Stimulated activated CD4-positive, alpha-beta T cell treated with anti-CD3 and anti-CD28 coated beads, Interleukin-4, amount 100 ng/mL, for 1 hour (primary cell): ENCODE measurements at places on chromosomes 13 and 19.

DNA sequence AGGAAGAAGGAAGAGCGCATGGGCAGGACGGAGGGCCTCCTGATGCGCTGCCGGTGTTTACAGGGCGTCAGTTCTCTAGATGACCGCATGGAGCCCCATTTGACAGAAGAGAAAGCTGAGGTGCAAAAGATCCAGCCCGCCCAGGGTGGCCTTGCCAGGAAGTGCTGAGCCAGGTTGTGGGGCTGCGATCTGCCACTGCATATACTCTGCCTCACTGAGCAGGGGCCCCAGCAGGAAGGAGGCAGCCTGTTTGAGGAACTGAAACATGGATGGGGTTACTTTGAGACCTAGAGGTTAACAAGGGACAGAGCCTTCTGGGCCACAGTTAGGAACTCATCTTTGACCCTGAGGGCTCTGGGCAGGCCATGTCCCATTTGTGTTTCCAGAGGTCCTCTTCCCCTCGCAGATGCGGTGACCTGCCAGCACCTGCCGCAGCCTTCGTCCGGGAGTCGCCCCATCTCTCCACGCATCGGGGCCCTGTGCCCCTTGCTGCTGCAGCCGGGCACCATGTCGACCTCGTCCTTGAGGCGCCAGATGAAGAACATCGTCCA, 3.2 kb downstream of the EPN1 start:
- DNase-seq = no peak

- DNase-seq = no peak
These were observed 3.0 kb downstream of the ANGPTL4 start for GRCh38 chr19:8366961-8367326.

GRCh38 chr13:67493835-67494234, 263.7 kb upstream of the PCDH9 start:
- no peak for DNase-seq

DNA sequence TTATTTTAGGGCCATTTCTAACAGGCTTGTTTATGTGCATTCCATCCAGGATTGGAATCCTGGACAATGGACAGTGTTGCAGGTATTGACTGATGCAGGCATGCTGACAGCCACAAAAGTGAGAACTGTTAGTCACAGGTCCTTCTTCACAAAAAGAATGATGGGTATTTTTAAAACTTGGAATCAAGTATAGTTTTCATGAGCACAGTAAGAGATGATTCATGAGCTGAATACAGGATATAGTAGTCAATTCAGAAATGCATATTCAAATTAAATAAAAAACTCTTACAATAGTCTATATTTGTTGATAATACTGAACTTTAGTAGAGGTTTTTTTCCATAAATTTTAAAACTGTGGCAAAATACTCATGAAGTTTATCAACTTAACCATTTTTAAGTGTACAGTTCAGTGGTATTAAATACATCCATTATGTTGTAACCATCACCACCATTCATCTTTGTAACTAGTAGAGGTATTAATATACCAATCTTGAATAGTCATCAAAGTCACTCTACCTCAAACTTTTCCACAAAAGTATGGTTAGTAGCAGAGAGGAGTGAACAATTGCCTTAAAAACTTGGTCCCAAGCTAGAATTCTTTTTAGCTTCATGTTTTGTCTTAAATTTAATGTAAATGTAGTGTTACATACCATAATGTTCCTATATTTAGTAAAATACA, 79.5 kb downstream of the KCNRG start:
- DNase-seq = no peak

GRCh38 chr19:55546822-55547614, 1.7 kb upstream of the SBK3 start:
- DNase-seq = no peak

DNA sequence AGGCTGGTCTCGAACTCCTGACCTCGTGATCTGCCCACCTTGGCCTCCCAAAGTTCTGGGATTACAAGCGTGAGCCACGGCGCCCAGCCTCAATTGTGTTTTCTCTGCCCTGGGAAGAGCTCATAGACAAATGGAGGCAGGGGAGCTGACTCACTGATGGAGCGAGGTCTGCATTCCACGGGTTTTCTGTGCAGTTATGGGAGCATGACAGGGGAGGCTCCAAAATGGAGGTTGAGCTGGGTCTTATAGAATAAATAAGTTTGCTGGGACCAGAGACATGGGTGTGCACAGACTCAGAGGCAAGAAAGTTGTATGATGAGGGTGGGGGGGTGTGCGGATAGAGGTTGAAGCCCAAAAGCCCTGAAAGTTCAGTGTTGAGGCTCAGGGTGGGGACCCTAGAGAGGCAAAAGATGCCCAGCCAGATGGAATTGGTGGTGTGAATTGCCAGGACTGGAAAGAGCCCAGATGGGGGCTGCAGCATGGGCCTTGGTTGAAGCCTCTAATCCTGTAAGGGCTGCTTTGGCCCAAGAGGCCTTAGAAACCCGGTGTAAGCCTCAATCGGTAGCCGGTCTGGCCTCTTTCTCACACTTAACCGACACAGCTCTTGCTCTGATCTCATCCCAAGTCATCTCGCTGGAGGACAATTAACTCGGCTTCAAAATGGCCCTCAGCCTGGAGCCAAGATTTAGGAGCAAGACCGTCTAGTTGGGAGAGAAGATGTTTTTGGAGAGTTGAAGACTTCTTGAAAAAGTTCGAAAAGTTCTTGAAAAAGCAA, 1.9 kb downstream of the TPM4 start:
- DNase-seq = no peak

- DNase-seq = no peak
These were observed 84.8 kb downstream of the DCT start for GRCh38 chr13:94394723-94395122.

- peak; percentile 49 for DNase-seq
These were observed 73.2 kb upstream of the MEDAG start for GRCh38 chr13:30832845-30833332.

- no peak for DNase-seq
These were observed 2.1 kb downstream of the KCNN4 start for GRCh38 chr19:43778651-43779050.

GRCh38 chr13:44052780-44053184, 173.1 kb downstream of the LACC1 start:
- no peak for DNase-seq

DNA sequence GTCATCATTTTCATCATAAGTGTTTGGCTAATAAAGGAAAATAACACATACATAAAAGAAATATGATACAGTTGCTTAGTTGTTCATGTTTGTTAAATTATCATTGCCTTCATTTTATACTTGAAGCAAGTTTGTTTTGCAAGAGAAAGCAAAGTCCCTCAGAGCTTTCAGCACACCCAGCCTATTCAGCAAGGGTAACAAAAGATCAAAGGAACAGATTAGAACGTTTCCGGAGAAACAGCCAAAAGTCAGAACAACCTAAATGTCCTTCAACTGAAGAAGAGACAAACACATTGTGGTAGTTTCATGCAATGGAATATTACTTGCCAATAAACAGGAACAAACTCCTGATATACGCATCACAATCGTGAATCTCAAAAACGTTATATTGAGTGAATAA, 380.7 kb downstream of the MZT1 start:
- no peak for DNase-seq

DNA sequence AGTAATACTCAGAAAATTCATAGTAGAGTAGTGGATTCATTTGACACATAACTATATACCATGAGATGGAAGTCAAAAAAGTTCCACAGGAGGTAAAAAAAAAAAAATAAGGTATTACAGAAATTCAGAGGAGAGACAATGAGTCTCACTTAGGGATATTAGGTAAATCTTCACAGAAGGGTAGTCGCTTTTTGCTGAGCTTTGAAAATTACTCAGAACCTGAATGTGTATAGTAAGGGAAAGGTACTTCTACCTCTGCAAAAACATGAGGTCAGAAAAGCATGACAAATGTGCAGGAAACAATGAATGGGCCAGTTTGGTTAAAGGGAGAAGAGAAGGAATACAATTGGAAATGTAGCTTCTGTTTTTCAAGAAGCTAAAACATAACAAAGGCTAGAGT, 250.6 kb downstream of the ITGBL1 start:
- DNase-seq = no peak

DNA sequence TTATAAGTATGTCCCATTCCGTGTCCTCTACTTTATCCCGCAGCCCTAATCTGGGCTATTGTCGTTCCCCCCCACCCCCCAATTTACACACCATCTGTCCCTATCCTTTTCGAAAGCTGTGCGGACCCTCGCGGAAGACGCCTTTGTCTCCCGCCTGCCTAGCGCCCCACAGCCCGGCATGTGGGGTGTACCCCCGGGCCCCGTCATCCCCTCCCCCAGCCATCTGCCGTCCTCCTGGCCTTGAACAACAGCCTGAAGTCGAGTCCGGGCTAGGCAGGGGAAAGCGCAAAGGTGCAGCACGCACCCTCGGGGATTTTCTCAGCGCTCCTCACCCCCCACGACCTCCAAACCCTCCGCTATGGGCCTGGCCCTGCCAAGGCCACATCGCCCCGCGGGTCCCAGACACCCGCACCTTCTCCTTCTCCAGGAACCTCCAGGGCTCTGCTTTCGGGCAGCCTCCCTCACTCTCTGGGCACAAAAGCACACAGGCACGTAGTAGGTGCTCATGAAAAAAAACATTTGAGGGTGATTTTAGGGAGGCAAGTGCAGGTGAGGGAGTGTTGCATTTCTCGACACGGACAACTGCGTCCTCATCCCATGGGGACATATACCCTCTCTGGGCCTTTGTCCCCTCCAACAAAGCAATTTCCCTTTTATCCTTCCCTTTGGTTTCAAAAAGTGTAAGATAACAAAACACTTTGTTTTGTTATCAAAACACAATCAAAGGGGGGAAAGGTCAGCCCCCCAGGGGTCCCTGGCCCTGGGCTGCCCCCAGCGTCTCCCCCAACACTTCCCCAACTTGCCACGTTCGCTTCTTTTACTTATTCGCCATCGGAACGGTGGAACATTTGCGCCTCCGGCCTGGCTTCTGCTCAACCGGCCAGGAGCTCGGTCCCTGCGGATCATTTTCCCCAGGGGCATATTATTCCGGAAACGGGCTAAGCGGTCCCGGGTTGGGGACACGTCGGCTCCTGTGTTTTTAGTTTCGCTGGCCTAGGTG, 16.4 kb downstream of the CCDC124 start:
- peak; percentile 17 for DNase-seq

DNA sequence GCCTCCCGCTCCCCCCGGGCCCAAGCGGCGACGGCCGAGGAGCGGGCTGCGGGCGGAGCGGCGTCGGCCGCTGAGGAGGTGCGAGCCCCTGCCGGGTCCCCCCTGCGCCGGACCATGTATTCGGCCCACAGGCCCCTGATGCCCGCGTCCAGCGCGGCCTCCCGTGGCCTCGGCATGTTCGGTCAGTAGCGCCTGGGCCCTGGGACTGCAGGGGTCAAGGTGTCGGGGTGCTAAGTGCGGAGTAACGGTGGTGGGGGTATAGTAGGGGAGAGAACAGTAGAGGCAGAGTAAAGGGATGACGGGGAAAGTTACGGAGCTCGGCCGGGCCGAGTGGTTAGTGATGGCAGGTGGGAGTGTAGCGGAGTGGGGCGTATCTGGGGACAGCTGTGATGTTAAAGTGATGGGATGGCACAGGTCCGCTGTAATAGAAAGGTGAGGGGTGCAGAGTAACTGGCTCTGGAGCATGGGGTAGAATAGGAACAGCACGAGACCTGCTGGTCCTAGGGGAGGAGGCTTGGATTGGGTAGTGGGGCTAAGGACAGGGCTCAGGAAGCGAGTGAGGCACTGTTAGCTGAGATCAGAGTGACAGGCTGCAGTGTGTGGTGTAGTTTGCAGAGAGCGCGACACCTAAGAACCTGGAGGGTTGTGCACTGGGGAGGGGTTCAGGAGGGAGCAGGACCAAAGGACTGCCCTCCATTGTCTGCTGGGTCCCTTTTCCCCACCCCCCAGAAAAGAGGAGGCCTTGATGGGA, 15.7 kb downstream of the CIC start:
- no peak for DNase-seq

- no peak for DNase-seq
These were observed 83.2 kb upstream of the MCF2L start for GRCh38 chr13:112885782-112886268.

DNA sequence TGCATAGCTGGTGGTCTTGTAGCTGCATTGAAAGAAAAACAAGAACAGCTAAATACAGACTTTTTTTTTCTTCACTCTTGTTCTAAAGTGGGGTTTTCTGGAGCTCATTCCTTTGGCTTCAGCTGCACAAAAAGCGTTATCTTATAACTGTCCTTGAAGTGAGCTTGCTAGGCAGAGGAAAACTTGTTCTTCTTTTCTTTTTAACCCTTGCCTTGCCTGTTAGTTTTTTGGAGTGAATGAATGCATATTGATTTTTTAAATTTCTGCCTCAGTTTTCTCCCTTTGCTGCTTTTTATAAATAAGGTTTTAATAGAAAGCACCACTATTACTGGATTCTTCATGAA, 1.5 kb downstream of the ZNF765 start:
- DNase-seq = no peak

- DNase-seq = no peak
These were observed 9.5 kb upstream of the URAD start for GRCh38 chr13:27997904-27998522.

- DNase-seq = no peak
These were observed 1.7 kb downstream of the ARHGEF7 start for GRCh38 chr13:111116856-111117255.

GRCh38 chr19:55809381-55810058, 22.3 kb downstream of the NLRP11 start:
- peak; percentile 30 for DNase-seq

GRCh38 chr13:24228852-24229458, 68.4 kb downstream of the SPATA13 start:
- no peak for DNase-seq

- no peak for DNase-seq
These were observed 1.3 kb downstream of the ADPRHL1 start for GRCh38 chr13:113451951-113452421.

DNA sequence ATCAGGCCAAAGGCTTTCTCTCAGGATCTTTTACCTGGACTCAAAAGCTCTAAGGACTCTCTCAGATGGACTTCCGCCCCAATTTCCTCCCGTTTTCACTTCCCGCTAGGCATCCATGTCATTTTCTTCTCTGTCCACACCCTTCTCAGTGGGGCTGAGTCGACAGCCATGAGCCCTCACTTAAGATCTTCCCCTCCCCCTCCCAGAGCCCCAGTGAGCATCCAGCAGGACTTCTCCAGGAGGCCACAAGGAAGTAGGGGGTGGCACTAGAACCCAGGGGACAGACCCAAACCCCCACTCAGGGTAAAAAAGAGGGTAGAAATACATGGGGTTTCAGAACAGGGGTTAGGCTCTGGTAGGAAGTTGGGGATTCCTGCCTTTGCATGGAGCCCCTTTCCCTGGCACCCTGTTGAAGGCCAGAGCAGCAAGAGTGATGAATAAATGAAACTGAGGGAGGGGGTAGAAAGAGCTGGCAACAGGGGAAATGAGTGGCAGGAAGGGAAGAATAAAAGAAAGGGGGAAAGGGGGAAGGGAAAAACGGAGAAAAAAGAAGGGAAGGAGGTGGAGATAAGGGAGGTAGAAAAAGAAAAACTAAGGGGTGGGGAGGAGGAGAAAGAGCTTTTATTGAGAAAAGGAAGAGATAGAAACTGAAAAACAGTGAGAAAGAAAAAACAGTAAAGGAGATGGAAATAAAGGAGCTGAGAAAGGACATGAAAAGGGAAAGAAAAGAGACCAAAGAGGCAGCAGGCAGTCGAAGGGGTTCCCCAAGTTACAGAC, 42.3 kb downstream of the DEDD2 start:
- no peak for DNase-seq

- DNase-seq = no peak
These were observed 446 bp upstream of the ZNF83 start for GRCh38 chr19:52638601-52639000.

GRCh38 chr19:16462757-16463250, 9.0 kb downstream of the EPS15L1 start:
- no peak for DNase-seq

- no peak for DNase-seq
These were observed 41.8 kb downstream of the TPT1 start for GRCh38 chr13:45299194-45299593.

GRCh38 chr13:87783366-87783765, 112.2 kb downstream of the SLITRK5 start:
- DNase-seq = no peak

GRCh38 chr13:27012482-27013197, 159.0 kb downstream of the USP12 start:
- DNase-seq = no peak
